ENCODE measurements at places on chromosomes 6 and 20.

DNA sequence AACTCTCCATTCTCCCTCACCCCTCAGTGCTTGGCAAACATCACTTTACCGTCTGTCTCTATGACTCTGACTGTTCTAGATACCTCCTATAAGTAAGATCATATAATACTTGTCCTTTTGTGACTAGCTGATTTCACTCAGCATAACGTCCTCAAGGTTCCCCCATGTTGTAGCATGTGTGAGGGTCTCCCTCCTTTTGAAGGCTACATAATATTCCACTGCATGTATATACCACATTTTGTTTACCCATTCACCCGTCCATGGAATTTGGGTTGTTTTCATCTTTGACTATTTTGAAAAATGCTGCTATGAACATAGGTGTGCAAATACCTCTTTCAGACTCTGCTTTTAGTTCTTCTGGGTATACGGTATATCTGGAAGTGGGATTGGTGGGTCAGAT lies 28.3 kb downstream of the CTCFL start:
- DNase-seq, result no peak

DNA sequence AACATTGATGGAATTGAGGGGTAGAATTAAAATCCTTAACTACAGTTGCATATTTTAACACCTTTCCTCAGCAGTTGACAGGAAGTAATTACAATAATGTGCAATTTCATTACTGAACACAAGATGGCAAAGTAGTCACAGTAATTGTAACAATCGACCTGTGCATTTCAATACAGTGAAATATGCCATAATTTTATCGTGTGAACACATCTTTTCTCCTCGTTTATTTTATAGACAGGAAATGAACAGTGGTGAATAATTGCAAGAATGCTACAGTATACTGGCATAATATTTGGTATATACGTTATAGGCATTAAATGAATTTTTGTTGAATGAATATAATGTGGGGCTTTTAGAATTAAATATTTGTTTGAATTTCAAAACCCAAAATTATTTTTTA lies 25.0 kb downstream of the CYB5R4 start:
- DNase-seq, result no peak

DNA sequence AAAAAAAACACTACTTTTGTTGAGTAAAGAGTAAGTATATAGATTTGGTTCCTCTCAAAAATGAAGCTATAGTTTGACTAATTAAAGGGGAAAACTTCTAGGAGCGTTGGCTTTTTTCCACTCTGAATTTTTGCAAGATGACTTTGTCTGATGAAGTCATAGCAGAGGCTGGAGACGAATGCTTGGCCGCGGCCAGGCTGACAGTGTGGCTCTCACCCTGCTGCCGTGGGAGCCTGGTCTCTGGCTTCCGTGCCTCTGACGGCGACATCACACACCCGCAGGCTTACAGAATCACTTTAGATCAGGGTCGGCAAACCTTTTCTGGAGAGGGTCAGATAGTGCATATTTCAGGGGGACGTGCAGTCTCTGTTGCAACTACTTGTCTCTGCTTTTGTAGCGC lies 145.0 kb downstream of the PHACTR3 start:
- DNase-seq, result peak; percentile 61

DNA sequence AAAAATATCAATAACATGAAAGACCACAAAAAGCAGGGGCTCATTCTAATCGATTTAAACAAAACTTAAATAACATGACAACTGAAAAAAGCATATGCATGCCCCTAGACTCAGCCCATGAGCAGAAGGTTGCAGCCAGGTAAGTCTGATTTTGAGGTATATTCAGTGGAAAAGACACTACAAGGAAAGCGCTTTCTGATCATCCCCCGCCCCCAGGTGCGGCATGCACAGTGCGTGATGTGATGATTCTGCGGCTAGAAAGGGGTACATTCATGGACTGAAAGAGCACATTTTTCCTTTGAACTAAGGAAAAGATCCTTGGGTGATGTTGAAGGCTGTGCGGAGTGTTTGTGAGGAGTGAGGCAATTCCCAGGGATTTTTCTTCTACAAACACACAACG lies 16.9 kb upstream of the FOXC1 start:
- DNase-seq, result no peak

DNA sequence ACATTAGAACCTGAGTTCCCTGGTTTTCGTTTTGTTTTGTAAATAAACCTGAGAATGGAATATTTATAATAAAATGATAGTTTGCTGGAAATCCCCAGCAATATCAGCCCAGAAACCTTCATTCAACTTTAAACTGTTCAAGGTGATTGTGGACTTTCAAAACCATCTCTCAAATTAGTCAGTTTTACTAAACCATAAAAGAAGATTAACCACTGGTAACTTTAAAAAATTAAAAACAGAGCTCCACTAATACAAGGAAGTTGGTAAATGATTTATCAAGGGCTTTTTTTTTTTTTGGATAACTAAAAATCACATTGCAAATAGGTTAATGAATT lies 10.0 kb downstream of the MBOAT1 start:
- no peak for DNase-seq

- DNase-seq, result peak; percentile 74
Measured at GRCh38 chr20:1330075-1330830, 1.3 kb upstream of the SDCBP2 start.
